ENCODE measurements at places on chromosomes 2 and 18.

- no peak for DNase-seq
Observed at GRCh38 chr2:51579412-51579811, 547.5 kb upstream of the NRXN1 start.

GRCh38 chr2:240024766-240025165, 376 bp downstream of the NDUFA10 start:
- peak; percentile 28 for DNase-seq

- DNase-seq = no peak
Observed at GRCh38 chr2:48034295-48034694, 128.0 kb upstream of the FBXO11 start.

DNA sequence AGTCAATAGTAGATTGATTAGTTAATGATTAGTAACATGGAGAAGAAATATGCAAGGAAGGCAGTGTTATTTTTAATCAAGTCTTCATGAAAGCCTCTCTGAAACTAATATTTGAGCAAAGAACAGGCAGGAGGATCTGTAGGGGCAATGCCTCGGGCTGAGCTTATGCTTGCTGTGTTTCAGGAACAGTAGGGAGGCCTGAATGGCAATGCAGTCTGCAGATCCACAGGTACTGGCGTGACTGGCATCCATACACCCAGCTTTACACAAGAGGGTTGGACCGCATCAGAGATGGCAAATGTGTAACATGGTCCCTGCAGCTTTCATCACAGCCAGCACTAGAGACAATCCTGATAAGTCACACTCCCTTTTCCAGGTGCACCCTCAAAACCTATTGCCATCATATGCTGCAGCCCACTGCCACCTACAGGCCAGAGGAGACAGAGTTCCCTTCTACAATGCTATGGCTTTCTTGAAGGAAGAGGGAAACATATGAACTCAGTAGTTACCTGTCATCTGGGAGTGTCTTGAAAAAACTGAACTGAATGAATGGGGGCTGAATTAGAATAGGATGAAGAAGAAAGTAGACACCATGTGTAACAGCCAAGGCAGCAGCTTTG, 582.4 kb upstream of the RAB6C start:
- peak; percentile 11 for DNase-seq

GRCh38 chr2:147365622-147366021, 479.2 kb upstream of the ACVR2A start:
- DNase-seq = no peak

GRCh38 chr2:98455494-98455976, 10.9 kb downstream of the INPP4A start:
- peak; percentile 65 for DNase-seq

- no peak for DNase-seq
Observed at GRCh38 chr2:127599211-127599610, 46.7 kb upstream of the GPR17 start.

Data from activated CD4-positive, alpha-beta T cell treated with anti-CD3 and anti-CD28 coated beads, Interleukin-2, amount 10 ng/mL, durations not matched to agents 7 days and 5 days (primary cell).